Tibial artery (tissue), 4 donors: ENCODE measurements at places on chromosomes 13 and 19.

DNA sequence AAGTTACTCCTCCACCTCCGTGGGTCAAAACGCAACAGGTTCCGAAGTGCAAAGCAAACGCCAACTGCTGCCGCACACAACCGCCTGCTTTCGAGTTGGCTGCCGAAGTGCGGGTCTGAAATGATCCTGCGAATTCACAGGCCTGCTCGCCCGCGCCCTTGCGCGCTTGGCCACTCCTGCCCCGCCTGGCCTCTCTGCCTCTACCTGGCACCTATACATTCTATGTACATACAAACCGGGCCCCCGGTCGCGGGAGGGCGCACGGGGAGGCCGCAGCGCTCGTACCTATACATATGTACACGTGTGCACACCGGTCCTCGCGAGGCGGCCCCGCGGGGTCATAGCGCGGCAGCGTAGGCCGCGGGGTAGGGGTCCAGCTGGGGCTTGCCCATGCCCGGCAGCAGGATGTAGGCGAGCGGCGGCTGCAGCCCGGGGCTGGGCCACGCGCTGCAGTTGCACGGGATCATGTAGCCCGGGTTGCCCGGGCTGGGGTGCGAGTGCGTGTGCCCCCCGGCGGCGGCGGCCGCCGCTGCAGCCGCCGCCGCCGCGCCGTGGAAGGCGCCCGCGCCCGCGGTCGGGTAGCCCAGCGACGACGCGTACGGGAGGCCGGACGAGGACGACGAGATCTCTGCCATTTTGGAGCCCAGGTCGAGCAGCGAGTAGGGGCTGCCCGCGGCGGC, 1.3 kb downstream of the SOX21 start:
- peak; percentile 62 for DNase-seq

DNA sequence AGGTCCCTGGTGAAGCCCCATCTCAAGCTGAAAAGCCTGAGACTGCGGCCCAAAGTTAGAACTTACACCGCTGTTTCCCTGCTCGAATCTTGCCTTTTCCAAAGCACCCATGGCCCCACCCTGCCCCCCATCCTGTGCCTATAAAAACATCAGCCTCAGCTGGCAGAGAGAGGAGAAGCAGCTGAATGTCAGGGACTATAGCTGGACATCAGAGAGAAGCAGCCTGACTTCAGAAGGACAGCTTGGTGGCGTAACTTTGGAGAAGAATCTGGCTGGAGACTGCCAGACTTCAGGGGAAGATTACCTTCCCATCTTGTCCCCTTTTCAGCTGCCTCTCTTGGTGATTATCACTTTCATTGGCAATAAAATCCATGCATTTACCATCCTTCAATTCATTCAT, 9.3 kb upstream of the RCBTB2 start:
- no peak for DNase-seq

DNA sequence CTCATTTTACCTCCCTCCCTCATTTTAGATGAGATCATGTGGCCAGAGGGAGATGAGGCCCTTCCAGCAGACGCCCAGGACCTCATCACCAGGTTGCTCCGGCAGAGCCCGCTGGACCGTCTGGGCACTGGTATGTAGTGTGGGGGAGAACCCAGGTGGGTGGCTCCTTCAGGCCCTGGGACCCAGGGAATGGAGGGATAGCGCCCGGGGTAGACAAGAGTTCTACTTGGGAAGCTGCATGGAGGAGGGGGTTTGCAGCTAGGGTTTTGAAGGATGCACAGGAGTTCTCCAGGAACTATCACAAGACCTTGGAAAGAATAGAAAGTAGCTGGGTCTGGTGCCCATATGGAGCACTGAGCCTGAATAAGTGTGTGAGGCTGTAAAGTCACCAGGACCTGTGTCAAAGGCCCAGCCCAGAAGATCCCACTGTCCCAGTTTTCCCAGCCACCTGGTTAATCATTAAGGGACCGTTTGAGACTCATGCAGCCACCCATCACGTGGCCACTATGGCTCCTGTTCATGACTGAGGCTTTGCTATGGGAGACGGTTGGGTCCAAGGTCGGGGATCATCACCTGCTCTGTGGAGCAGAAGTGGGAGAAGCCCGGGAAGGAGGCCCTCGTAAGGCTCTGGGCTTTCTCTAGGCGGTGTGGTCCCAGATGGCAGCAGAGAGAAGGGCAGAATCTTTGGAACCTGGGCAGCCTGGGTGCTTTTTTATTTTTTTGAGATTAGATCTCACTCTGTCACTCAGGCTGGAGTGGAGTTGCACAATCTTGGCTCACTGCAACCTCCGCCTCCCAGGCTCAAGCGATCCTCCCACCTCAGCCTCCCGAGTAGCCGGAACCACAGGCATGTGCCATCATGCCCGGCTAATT, 17.0 kb upstream of the PIK3R2 start:
- no peak for DNase-seq

- no peak for DNase-seq
Measured at GRCh38 chr13:65454403-65454802, 1775.7 kb downstream of the PCDH9 start.

DNA sequence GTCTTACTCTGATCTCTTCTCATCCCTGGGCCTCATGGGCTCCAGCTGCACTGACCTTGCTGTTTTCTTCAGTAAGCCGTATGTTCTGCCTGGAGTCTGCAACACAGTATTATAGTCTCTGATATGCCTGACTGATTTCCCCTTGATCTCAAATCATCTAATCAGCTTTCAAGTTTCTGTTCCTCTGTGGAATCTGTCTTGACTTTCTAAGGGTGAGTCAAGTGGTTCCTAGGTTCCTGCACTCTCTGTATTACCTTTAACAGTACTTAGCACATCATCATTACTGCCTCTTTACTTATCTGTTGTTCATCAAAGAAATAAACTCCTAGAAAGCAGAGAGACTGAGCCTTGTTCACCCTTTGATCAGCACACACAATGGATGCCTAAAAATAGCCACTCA, 350.7 kb downstream of the LMO7 start:
- no peak for DNase-seq

DNA sequence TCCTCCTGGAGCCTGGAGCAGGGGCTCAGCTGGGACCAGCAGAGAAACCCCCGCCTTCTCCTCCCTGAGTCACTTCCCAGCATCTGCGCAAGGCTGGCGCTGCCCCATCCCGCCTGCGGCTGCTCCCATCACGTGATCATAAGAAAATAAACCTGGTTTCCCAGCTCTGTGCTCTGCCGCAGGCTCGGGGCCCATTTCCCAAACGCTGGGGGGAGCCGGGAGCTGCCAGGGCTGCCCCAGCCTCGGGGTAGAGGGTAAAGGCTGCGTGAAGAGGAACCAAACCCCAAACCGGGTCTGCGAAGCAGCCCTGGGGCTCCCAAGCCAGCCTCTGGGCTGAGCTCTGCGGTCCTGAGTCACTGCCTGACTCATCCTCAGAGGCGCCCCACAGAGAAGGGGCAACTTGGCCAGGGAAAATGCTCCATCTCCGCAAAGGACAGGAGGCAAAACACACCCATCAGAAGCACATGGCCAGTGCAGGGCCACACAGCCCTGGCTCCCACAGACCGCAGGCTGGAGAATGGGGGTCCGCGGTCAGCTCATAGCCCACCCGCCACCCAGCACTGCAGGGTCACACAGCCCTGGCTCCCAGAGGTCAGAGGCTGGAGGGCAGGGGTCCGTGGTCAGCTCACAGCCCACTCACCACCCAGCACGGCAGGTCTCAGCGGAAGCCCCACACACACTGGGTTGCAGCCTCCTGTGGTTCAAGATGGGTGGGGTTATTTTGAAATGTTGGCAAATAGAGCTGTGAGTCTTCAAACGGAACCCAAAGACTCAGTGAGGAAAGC, 67.1 kb downstream of the RASA3 start:
- DNase-seq: peak; percentile 95

- DNase-seq: no peak
Measured at GRCh38 chr13:26816881-26817280, 56.3 kb upstream of the GPR12 start.

DNA sequence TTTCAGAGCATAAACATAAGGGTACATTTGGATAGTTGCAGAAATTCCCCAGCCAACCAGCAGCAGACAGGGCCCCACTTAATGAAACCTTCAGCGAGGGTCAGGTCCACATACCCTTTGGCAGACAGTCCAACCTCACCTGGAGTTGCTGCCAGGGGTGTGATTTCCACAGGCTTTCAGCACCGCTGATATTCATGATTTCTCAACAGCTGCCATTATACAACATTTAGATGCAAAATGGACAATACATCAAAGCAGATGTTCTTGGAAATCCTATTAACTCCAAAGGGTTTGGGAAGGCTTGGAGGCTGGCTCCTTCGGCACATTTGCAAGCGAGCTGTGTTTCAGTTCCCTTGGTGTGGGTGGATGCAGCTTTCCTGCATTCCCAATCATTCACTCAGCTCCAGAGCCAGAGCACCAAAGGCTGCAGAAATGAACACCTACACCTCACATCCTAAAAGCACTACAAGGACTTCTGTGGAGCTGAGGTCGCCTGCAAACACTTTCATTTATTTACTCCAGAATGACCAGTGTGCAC, 147.2 kb upstream of the VSTM2B start:
- no peak for DNase-seq

GRCh38 chr19:7863157-7863970, 10.8 kb downstream of the PRR36 start:
- DNase-seq: no peak

GRCh38 chr19:43672061-43672679, 2.2 kb upstream of the PLAUR start:
- DNase-seq: no peak

DNA sequence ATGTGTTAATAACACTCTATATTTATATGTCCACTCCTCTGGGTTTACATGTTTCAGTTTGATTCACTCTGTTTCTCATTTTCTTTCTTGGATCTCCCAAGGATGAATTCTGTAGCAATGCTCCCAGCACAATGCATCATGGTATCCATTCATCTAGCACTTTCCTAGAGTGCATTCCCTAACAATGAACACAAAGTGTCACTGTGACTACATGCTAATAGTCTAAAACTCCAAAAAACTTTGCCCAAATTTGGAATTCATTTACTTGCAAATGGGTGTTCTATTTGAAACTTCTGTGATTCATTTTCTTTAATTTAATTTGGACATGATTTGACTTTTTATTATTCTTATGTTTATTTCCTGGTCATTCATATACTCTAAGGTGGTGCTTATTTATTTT, 286.3 kb downstream of the POU4F1 start:
- no peak for DNase-seq

GRCh38 chr19:19185853-19186740, 5.9 kb downstream of the BORCS8 start:
- DNase-seq: no peak

GRCh38 chr13:50596156-50596555, 247.3 kb downstream of the DLEU7 start:
- no peak for DNase-seq

DNA sequence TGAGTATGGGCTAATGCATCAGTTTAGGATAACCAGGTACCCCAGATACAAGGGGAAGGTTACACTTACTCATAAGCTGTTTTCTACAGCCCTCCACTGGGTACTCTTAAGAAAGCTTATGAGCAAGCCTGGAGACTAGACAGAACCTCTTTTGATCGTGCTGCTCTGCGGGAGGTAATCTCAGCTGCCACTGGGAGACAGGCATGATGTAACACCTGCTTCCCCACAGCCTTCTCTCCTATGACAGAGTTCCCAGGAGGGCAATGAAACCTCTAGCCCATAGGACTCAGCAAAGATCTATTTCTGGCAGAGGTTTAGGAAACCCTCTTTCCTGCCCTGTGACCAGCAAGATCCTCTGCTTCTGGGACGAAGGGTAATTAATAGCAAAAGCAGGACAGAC, 65.6 kb downstream of the WASF3 start:
- DNase-seq: no peak

DNA sequence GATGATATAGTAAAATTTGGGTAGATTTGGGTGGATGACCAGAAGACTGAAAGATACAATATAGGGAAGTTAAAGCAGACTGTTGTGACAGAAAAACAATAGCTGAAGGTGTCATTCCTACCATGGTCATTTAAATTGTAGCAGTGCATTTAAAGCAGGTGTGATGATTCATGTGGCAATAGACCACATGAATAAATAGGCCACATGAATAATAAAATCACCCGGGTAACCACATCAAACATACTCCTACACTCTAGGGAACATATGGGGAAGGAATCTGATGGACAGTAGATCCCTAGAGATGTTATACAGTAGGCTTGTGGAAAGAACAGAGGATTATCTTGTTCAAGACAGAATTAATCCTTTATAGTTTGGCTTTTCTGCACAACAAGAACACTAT, 392.6 kb downstream of the SLITRK5 start:
- DNase-seq: no peak

DNA sequence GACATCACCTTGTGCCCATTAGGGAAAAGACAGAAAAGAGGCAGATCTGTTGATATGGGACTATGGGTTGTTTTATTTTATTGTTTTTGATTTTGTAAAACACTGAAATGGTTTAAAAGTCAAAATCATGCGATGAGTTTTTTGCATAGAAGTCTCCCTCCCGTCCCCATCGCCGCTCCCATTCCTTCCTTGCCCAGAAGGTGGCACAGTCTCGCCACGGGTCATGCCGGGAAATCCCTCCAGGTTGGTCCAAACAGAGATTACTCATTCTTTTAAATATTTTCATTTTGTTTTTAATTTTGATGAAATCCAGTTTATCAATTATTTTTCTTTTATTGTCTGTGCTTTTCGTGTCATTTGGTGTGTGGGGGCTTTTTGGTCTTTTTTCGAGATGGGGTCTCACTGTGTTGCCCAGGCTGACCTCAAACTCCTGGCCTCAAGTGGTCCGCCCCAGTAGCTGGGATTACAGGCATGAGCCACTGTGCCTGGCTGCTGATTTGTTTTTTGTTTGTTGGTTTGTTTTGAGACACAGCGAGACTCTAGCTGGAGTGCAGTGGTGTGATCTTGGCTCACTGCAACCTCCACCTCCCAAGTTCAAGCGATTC, 9.2 kb downstream of the PGPEP1 start:
- DNase-seq: peak; percentile 48

- no peak for DNase-seq
Measured at GRCh38 chr13:109783815-109784589, 2.4 kb downstream of the IRS2 start.

GRCh38 chr13:23039266-23039935, 141.4 kb upstream of the SGCG start:
- DNase-seq: no peak

- DNase-seq: no peak
Measured at GRCh38 chr13:104389691-104390090, 1323.5 kb upstream of the SLC10A2 start.

GRCh38 chr13:74449811-74450524, 315.8 kb upstream of the KLF12 start:
- DNase-seq: no peak

DNA sequence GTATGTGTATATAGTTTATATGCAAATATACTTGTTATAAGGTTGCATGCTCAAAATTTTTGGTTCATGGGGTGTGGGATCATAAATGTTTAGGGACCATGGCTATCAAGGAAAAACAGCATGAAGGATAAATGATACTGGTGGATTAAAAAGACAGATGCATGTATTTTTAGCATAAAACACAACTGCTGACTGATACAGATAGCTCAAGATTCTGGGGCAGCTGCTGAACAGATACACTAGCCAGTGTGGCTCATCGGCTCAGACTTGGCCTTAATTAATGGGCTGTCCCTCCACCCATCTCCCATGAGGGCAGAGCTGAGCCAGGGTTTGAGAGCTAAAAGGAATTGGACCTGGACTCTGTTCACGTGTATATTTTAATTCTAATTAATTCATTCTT, 11.4 kb downstream of the ALOX5AP start:
- no peak for DNase-seq

GRCh38 chr19:29871143-29871542, 59.4 kb downstream of the CCNE1 start:
- DNase-seq: no peak
